ENCODE measurements at places on chromosomes 1 and 21.

GRCh38 chr1:203636291-203636690 is 9.7 kb downstream of the ATP2B4 start:
- H3K27ac ChIP-seq: no peak overlapping the region
- no peak for DNase-seq
- peaks cover 8% of the 10 kb centered on the region for H3K4me1 ChIP-seq

DNA sequence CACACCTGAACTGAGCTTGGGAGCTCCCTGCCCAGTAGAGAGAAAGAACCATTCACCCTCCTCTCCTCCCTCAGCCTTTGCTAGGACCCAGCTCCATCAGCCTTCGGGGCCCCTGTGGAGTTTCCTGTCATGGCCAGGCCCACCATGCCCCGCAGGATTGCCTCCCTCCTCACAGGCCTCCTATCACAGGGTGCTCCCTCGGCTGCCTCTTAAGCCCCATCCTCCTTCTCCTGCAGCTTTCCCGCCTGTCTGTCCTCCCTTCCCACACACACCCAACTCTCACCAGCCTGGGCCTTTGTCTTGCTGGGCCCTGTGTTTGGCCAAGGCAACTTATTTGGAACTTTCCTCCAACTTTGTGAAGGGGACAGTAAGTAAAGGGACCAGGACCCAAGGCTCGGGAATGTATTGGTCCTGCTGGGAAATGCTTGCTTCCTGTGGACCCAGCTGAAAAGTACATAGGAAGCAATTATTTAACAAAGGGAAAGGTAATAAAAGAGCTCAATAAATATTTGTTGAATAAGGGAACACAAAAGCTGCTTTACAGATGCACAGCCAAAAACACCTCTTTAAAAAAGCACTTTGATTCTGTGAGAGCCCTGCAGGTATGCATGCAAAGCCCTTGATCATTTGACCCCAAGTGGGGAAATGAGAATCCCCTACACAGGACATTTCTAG is 31.6 kb upstream of the TENT5C start:
- DNase-seq: no peak
- no peak overlapping the region for H3K27ac ChIP-seq
- H3K4me1 ChIP-seq: peaks cover 5% of the 10 kb centered on the region
- no peaks in the 10 kb centered on the region for H3K36me3 ChIP-seq
- no peak overlapping the region for H3K4me3 ChIP-seq

DNA sequence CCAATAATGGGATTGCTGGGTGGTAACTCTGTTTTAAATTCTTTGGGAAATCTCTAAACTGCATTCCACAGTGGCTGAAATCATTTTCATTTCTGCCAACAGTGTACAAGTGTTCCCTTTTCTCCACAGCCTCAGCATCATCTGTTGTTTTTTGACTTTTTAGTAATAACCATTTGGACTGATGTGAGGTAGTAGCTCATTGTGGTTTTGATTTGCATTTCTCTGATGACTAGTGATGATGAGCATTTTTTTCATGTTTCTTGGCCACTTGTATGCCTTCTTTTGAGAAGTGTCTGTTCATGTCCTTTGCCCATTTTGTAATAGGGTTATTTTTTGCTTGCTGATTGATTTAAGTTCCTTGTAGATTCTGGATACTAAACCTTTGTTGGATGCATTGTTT is 131.9 kb upstream of the B3GALT2 start:
- no peaks in the 10 kb centered on the region for H3K4me1 ChIP-seq
- H3K27ac ChIP-seq: no peak overlapping the region
- H3K36me3 ChIP-seq: no peaks in the 10 kb centered on the region
- H3K4me3 ChIP-seq: no peak overlapping the region
- no peak for DNase-seq

- DNase-seq: no peak
- H3K4me3 ChIP-seq: no peak overlapping the region
- H3K27ac ChIP-seq: no peak overlapping the region
- no peaks in the 10 kb centered on the region for H3K36me3 ChIP-seq
- peaks cover 17% of the 10 kb centered on the region for H3K4me1 ChIP-seq
These were observed 60.7 kb upstream of the ATP5PO start for GRCh38 chr21:33976082-33977016.

DNA sequence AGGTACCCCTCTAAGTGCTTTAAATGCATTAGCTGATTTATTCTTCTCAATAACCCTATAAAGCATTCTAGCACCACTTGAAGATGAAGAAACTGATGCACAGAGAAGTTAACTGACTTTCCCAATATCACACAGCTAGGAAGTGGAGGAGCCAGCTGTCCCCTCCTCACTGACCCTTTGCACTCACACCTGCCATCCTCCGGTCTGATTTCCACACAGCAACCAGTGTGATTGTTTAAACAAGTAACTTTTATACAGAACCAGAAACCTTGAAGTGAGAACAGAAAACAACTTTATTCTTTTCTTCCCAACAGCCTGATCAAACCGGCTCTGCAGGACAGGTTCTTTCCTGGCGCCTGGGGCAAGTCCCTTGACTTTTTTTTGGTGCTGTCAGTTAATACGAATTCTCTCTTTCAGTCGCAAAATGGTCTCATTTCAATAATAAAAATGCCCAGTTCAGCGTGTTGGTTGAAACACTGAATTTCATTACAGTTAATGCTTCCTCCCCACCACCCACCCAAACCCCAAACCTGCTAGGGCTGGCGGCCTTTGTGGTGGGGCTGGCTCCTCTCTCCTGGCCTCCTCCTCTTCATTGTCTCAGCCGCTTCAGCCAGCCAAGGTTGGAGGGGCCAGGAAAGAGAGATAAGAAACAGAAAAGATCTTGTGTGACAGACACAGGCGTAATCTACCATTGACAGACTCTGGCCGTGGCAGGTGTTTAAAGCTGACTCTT is 26.4 kb upstream of the EEIG2 start:
- H3K4me3 ChIP-seq: no peak overlapping the region
- peaks cover 5% of the 10 kb centered on the region for H3K4me1 ChIP-seq
- peak overlapping the region; percentile 64 for H3K27ac ChIP-seq
- H3K36me3 ChIP-seq: no peaks in the 10 kb centered on the region

DNA sequence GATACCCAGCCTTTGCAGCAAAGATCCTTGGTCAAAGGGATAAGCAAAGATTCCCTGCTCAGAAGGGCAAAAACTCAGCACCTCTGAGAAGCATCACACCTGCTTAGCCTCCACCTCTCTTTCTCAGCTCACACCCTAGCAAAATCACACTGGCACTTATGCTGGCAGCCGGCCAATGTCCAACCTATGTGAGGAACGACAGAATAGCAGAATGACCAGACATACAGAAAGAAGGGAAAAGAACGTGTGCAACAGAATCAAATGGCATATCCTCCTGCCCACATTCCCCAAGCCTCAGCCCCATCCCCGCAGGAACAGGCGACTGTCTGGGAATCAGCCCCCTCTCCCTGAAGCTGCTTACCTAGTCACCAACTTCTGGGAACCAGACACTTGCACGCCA is 664 bp upstream of the ADORA3 start:
- H3K4me3 ChIP-seq: no peak overlapping the region
- H3K27ac ChIP-seq: no peak overlapping the region
- DNase-seq: no peak
- H3K27me3 ChIP-seq: no peaks in the 10 kb centered on the region
- no peaks in the 10 kb centered on the region for H3K36me3 ChIP-seq

Measured in trophoblast cell (in vitro differentiated cells and primary cell).